ENCODE measurements at places on chromosomes 3 and 15.
A peak's percentile ranks its signal among the peaks of the same experiment; 100 is the strongest.

GRCh38 chr3:144687862-144688261, 716.2 kb downstream of the DIPK2A start:
- no peak for DNase-seq

GRCh38 chr3:123499322-123499721, 50.4 kb upstream of the ADCY5 start:
- no peak for DNase-seq

- no peak for DNase-seq
Observed at GRCh38 chr3:76965122-76965725, 74.7 kb upstream of the ROBO2 start.

DNA sequence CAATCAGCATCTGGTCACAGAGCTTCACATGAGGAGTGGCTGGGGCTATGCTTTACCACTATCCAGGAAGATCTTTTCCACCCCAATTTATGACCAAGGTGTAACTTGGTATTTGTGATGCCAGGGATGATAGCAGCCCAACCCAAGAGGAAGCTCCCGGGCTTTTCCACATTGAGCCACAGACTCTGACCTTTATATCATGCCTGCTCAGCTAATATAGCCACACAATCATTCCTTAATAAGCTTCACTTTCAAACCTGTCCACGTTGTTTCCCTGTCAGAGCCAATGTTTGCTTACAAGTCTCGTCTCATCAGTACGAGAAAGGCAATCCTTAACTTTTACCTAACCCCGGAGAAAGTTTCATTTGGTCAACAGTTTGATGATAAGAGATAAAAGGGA, 330.9 kb downstream of the SHQ1 start:
- DNase-seq = no peak

DNA sequence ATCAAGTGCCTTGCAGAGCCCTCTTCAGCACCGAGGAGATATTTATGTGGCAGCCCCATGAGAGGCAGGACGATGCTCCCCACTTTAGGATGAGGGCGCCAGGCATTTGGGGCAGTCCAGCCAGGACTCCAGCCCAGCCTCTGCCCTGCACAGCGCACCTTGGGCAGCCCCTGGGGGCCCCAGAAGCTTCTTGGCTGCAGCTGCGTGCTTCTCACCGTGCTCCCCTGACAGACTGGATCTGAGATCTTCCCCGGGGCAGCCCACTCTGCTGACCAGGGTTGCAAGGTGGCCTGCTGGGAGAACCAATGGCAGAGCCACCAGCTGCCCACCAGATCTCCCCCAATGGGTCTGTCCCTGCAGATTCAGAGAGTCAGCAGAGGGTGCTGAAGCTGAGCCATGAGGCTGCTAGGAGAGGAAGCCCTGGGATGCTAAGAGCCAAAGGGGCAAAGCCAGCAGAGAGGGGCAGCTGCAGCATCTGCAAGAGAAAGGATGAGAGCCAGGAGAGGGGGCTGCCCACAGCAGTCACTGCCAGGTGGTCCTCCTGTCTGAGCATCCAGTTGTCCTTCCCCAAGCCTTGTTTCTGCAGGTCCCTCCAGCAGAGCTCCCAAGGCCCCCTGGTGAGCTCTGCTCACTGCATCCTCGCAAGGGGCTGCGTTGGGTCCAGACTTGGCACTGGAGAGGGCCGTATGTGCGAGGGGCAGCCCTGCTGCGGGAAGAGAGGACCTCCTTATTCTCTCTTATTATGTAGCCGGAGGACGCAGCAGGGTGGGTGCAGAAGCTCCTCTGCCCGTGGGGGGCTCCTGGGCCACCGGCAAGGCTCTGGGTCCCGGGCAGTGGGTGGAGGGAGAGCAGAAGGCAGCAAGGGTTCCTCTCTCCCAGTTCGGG, 14.7 kb upstream of the KLF13 start:
- DNase-seq = no peak

GRCh38 chr3:169203631-169204550, 459.6 kb downstream of the MECOM start:
- DNase-seq = no peak

DNA sequence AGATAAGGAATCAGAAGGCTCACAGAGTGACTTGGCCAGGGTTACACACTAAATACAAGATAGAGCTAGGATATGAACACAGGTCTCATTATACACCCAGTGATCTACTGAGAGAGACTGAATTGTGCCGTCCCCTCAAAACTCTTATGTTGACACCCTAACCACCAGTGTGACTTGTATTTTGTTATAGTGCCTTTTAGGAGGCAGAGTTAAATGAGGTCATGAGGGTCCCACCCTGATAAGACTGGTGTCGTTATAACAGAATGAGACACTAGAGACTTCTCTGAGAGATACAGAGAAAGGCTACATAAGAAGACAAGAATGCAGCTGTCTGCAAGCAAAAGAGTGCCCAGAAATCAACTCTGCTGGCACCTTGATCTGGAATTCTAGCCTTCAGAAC, 12.6 kb downstream of the KPNA1 start:
- no peak for DNase-seq

DNA sequence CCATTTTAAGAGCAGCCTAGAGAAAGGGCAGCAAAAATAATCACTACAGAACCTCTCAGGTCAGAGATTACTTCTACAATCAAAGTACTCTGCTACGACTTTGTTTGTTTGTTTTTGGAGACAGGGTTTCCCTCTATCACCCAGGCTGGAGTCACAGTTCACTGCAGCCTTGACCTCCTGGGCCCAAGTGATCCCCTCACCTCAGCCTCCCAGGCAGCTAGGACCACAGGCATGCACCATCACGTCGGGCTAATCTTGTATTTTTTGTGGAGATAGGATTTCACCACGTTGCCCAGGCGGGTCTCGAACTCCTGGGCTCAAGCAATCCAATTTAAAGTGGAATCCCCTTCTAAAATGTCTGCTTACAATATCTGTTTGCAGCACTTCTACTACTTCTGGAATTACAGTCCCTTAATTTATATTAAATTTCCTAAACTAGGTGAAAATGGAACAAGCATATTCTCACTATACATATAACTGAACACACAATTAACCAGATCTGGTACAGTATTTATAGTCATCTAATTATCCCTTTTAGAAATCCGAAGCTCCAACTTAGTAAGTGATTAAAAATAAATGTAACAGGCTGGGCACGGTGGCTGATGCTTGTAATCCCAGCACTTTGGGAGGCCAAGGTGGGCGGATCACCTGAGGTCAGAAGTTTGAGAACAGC, 4.4 kb downstream of the UACA start:
- DNase-seq = no peak

GRCh38 chr3:163562625-163563024, 1515.7 kb downstream of the SI start:
- no peak for DNase-seq

GRCh38 chr3:17759901-17760300, 17.5 kb upstream of the TBC1D5 start:
- DNase-seq = no peak

DNA sequence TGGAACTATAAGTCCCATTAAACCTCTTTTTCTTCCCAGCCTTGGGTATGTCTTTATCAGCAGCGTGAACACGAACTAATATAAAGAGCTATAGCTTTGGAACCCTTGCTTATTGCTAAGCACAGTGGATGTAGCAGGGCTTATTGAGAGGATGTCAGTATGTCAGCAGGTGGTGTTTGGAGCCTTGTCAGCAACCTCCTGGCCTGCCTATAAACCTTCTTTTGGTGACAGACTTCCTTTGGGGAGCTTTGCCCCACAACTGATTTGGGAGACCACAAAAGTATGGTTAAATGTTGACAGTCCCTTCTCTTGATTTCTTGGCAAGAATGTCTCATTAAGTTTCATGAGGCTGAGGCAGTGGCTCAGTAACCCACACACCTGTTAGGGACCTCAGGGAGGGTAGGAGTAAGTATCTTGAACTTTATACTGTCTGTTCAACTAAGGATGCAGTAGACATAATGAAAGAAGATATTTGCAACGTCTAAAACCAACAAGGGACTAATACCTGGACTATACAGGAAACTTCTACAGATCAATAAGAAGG, 14.8 kb downstream of the CCNDBP1 start:
- DNase-seq = no peak

DNA sequence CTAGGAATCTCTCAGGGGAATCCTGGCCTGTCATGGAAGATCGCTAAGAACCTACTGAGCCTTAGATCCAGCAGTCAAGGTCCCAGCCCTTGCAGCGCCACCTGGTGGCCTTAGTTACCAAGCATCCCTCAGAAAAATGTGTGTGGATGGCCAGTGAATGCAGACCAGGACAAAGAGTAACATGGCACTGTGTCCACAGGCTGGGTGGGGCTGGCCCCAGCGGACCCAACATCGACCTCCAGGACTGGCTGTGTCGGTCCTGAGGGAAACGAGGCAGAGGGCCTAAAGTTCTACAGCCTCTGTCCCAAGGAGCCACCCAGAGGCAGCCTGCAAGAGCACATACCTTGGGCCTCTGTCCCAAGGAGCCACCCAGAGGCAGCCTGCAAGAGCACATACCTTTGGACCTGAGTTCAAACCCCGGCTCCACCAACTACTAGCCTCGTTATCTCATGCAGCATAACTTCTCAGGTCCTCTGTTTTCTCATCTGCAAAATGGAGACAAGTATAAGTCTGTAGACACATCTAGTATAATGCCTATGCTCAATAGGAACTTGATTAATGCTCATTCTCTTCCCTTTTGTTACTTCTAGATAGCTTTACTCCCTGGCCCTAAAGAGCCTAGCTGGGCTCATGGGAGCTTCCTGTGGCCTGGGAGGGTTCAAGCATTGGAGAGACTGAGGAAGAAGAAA, 57.5 kb upstream of the HERC1 start:
- DNase-seq = peak; percentile 78

DNA sequence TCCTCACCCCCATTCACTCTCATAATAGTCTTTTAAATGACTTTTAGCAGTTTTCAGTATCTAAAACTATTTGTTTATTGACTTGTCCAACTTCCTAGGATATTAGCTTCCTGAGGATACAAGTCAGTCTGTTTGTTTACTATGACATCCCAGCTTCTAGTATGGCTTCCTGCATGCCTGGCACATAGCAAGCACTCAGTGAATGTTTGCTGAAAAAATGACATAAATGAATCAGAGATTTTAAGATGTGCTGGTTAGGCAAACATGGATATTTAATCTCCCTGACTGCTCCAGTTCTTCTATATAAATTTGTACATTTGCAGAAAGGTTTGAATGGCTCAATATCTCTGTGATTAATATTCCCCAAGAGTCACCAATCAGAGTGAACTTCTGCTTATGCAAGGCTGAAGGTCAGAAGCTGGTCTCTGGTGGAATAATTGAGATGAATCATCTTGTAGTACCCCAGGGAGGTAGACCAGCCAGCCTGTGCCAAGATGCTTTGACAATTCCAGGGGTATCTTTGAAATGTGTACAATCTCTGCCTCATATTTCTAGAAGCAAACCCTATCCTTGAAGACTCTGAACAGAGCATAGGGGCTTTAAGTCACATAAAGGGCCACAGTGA, 219.0 kb upstream of the LMCD1 start:
- DNase-seq = no peak

DNA sequence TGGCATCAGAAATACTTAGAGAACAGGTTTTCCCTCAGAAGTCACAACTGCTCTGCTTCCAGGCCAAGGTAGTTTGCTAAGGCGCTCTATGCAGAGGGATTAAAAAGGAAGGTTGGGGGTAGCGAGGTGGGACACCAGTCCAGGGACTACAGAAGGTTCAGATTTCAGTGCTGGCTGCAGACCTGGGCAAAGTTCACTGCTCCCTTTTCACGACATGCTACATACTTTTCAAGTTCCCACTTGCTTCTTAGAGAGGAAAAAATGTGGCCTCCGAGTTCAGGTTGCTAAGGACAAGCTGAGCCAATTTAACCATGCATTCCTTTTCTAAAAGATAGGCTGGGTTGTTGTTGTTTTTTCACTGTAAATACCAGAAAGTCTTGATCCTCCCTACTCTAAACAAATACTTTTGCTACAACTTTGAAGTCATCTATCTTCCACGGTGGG, 158.6 kb upstream of the NR2F2 start:
- DNase-seq = no peak

- DNase-seq = peak; percentile 40
Observed at GRCh38 chr3:53102601-53103147, 27.6 kb downstream of the RFT1 start.

DNA sequence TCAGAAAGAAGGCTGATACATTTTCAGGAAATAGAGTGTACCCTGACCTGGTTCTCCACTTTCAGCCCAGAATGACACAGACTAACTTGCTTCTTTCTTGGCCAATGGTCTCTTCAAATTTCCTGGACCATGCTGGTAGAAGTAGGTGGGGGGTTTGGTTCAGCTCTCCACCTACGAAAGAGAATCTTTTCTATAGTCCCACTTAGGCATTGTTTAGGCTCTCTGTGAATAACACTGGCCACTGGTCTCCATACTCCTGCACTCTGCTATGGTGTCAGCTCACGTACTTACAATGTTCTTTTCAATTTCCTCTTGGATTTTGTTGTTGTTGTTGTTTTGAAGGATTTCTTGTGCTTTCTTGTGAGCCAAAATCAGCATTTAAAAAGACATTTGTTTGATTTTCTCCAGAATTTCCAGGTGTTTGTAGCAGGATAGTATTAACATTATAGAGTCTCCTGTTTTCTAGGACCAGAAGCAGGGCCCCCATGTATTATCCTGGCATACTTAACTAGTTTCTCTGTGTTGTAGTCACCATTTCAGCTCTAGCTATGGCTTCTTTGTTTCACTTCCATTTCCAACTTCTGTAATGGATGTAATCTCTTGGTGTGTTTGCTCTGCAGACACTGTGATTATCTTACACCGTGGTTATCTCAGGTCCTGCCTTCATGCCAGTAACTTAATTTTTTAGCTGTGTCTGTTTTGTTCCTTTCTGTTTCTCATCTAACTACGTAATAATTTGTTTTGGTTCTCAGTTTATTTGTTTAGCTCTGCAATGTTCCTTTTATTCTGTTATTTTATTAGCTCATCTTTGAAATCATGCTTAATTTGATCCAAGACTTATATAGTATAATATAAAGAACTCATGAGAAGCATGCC, 61.4 kb downstream of the CHRNA7 start:
- DNase-seq = no peak

DNA sequence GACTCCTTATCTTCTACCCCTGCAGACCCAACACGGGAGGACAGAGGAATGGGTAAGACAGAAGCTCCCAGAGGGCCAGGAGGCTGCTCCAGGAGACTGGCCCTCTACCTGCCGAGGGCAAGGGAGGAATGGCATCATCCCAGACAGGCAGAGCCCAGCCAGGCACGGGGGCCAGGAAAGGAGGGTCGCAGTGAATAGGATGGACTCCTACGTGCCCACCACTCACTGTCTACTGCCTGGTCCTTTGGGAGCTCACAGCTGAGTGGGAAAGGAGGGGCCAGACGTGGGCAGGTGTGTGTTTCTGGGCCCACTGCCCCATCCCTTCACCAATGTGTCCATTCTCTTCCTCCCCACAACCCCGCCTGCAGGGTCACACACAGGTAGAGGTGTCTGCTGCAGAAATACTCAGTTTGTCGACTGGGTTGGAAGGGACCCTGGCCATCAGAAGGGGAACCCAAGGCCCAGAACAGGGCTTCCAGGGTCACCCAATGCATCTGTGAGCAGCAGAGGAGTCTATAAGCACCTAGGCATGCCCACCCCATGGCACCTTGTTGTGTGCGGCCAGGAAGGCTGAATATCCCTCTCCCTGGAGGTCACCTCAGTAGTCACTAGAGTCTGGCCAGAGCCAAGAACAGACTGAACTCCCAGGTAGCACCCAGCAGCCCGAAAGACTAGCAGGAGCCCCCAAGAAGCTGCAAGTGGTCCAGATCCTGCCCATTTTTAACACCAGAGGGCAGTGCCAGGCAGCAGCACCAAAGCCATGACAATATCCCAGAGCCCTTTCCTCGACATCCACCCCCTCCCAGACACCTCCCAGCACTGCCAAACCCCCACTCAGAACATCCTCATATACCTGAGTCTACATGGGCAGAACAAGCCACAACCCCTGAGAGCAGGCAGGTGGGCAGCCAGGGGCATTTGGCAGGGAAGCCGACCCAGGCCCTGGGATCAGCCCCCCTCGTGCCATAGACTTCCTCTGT, 24.0 kb downstream of the TKT start:
- DNase-seq = no peak

GRCh38 chr3:76369170-76369569, 583.8 kb upstream of the ZNF717 start:
- no peak for DNase-seq
